Stimulated activated CD8-positive, alpha-beta memory T cell treated with anti-CD3 and anti-CD28 coated beads, Interleukin-4, amount 100 ng/mL, for 24 hours (primary cell): ENCODE measurements at places on chromosomes 4 and X.
A peak's percentile ranks its signal among the peaks of the same experiment; 100 is the strongest.

DNA sequence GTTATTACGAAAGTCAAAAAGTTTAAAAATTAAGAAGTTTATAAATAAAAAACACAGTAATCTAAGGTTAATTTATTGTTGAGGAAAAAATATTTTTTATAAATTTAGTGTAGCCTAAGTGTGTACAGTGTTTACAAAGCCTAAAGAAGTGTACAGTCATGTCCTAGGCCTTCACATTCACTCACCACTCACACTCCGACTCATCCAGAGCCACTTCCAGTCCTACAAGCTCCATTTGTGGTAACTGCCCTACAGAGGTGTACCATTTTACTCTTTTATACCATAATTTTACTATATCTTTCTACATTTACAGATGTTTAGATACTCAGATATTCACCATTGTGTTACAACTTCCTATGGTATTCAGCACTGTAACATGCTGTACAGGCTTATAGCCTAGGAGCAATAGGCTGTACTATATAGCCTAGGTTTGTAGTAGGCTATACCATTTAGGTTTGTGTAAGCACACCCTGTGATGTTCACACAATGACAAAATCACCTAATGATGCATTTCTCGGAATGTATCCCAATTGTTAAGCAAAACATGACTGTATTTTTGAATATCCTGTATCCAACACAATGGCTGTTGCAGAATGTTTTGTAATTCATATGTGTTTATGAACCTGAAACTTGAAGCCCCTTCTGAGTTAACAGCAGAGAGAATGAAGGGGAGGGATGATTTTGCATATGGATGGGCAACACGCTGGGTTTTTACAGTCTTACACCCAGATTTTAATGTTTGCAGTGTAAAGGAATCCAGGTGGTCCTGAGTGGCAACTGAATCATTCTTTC, 3.1 kb downstream of the PPBP start:
- no peak for DNase-seq

DNA sequence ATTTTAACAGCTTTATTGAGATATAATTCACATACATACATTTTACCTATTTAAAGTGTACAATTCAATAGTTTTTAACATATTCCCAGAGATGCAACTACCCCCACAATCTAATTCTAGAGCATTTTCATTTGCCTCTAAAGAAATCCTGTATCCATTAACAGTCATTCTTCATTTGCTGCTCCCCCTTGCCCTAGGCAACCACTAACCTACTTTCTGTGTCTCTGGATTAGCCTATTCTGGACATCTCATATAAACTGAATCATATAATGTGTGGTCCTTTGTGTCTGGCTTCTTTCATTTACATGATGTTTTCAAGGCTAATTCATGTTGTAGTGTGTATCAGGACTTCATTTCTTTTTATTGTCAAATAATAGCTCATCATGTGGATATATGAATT, 105.1 kb upstream of the GRPR start:
- DNase-seq, result no peak

- no peak for DNase-seq
Measured at GRCh38 chr4:143961075-143961474, 55.7 kb upstream of the GYPE start.

DNA sequence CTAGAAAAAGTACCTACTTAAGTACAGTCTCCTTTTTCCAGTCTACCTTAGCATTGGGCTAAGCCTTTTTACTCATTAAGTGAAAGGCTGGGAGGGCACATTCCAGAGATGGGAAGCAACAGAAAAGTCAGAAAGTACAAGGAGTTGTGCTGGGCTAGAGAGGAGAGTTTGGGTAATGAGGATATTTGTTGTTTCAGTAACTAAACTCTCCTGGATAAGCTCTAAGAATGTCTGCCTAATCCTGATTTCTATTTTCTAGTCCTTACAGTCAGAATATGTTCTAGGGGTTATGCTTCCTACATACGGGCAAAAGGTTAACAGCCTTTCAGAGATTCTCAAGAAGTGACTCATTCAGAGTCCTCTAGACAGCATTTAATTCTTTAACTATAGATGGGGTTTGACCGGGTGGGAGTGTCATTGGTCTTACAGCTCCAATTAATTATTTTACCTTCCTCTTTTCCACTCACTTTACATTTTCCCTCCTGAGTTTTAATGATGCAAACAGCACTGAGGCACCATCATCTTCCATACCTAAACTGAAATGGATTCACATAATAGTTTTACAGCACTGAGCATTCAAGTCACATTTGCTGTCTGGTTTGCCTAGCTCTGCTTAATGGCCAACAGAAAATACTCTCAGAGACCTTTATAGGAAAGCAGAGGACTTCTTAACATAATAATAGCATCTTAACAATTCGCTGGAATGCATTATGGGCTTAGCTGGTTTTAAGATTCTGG, 42.9 kb downstream of the USP26 start:
- no peak for DNase-seq

GRCh38 chr4:175561696-175562095, 250.4 kb downstream of the GPM6A start:
- DNase-seq, result no peak

DNA sequence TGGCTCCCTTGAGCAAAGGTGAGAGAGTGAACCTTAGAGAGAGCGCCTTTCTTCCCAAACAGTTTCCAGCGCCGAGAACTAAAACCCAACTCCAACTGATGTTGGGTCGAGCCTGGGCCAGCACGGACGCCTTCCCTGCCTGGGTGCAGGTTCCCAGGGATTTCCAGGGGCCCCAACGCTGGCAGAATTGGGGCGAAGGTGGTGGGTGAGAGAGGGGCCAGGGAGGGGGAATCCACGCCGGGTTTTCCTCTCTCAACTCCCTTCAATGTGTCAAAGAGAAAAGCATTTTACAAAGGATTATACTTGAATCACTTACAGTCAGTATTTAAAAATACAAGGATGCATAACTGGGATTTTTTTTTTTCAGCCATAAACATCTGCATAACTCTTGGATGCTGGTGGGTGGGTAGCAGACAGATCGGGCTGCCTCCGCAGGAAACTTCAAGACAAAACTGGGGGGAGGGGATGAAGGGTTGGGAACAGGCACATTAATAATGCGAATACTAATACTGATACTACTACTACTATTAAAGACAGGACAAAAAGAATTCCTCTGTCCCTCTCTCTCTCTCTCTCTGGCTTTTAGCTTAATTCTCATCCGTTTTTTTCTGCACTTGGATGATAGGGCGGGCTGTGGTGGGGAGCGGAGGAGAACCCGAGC, 1.3 kb upstream of the ARX start:
- DNase-seq, result no peak

DNA sequence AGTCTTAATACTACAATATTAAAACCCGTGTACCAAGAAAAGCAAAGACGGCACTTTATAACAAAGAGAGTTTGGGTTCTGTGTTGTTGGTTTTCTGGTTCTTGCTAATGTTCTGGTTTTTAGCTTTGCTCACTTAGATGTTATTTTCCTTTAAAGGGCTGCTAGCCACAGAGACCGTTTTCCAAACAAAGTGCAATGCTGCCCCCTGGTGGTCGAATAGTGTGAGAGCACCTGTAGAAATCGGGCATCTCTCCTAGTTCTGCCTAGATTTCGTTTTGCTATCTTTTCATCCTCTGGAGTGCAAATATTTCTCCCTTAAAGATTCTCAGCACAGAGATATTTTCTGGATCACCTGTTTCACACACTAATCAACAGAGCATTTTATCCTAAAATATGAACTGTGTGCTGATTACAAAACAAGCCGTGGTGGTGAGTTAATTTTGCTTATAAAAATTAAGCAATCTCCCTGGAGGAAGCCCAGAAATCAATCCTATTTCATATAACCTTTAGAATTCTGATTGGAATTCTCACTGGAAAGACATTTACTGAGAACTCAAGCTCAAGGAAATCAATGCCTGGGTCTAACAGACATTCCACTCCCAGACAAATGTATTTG, 334.5 kb upstream of the NOCT start:
- peak; percentile 48 for DNase-seq

DNA sequence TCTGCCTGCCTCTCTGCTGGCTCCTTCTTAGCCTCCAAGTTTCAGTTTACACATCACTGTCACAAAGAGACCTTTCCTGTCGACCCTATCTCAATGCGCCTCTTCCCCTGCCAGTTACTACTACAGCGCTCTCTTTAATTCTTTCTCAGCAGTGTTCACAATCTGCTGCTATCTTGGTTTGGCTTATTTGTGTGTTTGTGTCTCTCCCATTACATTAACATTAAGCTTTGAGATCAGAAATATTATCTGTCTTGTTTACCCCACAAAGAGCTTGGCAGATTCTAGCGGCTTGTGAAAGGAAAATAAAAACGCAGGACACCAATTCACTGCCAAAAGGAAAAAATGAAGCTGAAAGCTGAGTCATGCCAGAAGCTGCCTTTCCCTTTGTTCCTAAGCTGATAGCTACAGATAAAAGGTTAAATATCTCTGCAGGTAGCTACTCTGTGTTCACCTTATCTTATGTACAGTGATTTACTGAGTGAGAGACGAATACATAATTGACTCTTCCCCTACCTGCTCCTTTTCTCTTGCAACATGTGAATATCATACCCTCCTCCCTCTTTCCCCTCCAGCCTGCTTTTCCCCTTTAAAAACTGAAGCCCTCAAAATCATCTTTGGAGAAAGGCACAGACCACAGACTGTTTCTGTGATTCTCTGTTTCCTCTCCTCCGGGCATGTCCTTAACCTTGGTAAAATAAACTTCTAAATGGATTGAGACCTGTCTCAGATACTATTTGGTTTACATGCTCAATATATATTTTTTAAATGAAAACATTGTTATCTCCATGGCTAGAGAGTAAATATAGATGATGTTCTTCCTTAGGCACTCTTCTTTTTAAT, 19.3 kb upstream of the SLC9A7 start:
- no peak for DNase-seq

DNA sequence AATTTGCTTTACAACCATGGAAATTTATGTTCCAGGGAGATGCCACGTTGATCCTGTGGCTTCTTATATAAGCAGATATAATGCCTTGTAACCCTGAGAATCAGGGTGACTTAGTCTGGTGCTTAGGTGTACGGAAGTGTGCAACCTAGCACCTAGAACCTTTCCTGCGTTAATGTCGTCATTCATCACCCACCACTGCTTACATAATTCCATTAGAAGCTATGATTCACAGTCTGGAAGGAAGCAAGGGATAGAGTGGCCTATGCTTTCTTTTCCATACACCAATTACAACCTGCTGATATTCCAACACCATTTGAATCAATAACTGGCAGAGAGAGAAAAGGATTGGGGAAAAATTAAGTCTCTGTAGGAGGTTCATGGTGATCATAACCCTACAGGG, 17.3 kb upstream of the CXCL8 start:
- no peak for DNase-seq

DNA sequence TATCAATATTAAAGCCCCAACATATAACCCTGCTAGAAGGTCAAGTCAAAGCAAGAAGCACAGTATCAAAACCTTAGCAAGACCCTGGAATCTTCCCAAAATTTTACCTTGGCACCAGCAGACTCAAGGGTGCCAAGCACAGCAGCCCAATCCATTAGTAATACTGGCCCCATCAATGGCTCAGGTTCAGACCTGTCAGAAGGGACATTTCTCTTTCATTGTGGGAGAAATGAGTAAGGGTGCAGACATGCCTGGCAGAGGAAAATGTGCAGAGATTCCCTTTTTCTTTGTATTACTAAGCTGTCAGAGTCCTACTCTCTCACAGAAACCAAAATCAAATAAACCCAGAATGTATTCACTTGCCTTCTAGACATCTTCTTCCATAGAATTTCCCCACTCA, 203.9 kb downstream of the EVC2 start:
- no peak for DNase-seq

GRCh38 chr4:23871426-23871825, 18.4 kb downstream of the PPARGC1A start:
- DNase-seq, result no peak

GRCh38 chr4:82371497-82371896, 2.3 kb downstream of the HNRNPD start:
- DNase-seq, result no peak

GRCh38 chr4:3375688-3376087, 66.1 kb upstream of the HGFAC start:
- DNase-seq, result no peak

GRCh38 chr4:164959896-164960295, 17.6 kb downstream of the TRIM61 start:
- no peak for DNase-seq

- no peak for DNase-seq
Measured at GRCh38 chrX:5672099-5672498, 556.6 kb downstream of the NLGN4X start.

GRCh38 chr4:152479428-152480026, 56.4 kb downstream of the FBXW7 start:
- no peak for DNase-seq

DNA sequence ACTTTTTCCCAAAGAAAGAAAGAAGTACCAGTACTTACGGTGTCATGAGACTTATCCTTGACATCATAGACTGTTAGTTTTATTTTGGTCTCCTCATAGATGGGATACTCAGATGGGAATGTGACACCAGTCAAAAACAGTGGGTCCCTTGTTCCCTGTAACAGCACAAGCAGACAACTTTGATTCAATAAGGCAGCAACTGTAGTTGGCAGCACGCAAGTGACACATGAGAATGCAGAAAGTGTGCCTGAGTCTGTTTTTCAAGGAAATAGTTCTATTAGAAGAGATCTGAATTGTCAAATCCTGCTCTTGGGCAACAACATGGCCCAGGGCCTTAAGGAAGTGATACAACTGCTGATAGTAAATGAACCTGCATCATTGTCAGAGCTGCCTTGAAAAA, 443.2 kb downstream of the INPP4B start:
- no peak for DNase-seq

GRCh38 chrX:8204169-8204935, 33.3 kb upstream of the VCX2 start:
- no peak for DNase-seq

DNA sequence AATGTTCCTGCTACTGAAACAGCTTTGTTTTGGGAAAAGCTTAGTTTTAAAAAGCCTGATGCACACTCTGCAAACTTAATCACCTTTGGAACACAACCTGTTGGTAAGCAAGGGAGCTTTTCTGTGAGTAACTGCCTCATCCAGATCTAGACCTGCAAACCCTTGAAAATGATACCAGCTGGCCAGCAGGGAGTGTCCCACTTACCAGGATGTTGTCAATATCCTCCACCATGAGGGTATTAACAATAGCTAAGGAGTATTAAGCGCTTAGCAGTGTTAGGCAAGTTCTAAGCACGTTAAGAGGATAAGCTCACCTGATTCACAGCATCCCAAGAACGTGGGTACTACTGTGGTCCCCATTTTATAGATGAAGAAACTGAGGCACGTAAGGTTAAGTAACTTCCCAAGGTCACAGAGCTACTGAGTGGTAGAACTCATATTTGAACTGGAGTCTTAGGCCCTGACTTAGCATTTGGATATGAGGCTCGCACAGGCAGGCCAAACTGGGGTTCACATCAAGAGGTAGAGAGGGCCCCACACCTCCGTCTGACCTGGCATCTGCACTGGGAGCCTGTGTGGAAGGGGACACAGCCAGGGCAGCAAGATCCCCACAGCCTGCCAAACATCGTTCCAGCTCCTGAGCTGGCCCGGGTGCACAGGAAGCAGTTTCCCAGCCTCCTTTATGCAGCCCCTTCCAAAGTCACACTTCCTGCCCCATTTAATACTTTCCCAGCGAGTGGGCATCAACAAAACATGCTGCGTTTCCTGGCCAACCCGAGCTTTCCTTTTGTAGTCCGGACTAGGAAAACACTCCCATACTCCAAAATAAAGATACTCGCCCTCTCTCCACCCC, 32.7 kb downstream of the IRF2 start:
- no peak for DNase-seq
